Hematopoietic multipotent progenitor cell treated with erythropoietin and hydrocortisone succinate and interleukin-3 and kit ligand, for 15 days (in vitro differentiated cells): ENCODE measurements at places on chromosomes 3 and 15.

DNA sequence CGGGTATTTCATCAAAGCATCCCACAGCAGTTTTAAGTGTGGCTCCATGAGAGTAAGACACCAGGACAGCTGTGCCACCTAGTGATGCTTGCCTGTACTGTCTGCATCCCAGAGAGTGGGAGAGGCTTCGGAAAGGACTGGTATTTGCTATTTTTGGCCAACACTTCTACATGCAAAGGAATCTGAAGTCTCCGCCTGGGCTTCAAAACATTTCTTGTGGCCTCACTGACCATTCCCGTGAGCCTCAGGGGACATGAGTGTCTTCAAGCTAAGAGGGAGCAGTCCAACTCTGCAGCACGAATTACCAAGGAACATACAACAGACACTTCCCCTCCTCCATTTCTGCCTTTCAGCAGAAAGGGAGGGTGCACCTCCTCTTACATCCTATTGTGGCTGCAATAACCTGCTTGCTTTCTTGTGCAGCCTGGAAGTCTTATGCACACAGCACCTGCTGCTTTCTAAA is 177.5 kb downstream of the RORA start:
- DNase-seq = no peak

- no peak for DNase-seq
Observed at GRCh38 chr15:66581972-66582537, 16.3 kb upstream of the LCTL start.

DNA sequence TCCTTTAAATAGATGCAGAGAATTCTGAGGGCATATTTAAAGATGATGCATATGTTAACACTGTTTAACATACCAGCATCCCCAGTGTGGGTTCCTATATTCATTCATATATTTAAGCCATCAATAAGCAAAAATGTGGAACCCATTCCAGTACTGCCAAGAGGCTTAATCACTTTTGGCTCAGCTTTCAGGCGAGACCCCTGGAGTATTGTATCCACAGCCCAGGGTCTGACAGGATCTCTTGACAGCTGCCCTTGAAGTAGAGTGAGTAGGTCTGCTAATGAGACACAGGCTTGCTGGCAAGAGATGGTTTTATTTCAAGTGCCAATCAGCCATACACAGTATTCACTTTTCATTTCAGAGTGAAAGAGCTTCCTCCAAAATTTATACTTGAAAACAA is 367.3 kb downstream of the OCA2 start:
- no peak for DNase-seq

GRCh38 chr3:169562988-169563774 is 100.3 kb downstream of the MECOM start:
- DNase-seq = no peak

- DNase-seq = no peak
Observed at GRCh38 chr3:143203142-143203541, 83.6 kb downstream of the CHST2 start.
